Osteocyte (in vitro differentiated cells): ENCODE measurements at places on chromosomes 6 and 20. TPM values are rescaled to one million over a fixed set of nuclear protein-coding genes. Genes with fewer than 3 reads are reported as not detected.

ZNF217 gene
- total RNA-seq, result 44.3 and 47.2 TPM in 2 replicates

- H3K4me3 ChIP-seq, result peak within 1 kb of the TSS; percentile 89
- peaks cover 44% of the 10 kb centered on the region for H3K4me1 ChIP-seq
- DNase-seq, result no peak
- H3K27me3 ChIP-seq, result no peaks in the 10 kb centered on the region
- peak within 1 kb of the TSS; percentile 95 for H3K27ac ChIP-seq
- H3K36me3 ChIP-seq, result peaks cover 7% of the 10 kb centered on the region
Observed at GRCh38 chr6:121435444-121436069, at the start of gene GJA1. Gene GJA1 (plus strand): TSS chr6:121435646. CDS start chr6:121446848, 11,202 bp downstream.

DNA sequence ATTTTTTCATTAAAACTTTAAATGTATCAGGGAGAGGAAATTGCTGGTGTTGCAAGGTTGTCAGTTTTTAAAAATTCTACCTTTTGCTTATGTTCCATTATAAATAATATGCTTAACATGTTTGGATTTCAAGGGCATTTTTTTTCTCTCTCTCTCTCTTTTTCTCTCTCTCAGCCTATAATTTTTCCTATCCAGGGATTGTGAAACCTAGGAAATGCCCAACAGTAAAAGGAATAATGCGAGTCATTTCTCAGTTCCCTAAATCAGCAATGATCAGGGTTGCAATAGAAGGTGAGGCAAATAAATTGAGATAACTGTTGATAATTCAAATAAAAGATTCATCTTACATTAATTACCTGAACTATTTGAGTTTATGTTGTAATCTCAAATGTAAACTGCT lies 53.2 kb upstream of the IFNGR1 start:
- DNase-seq, result no peak
- H3K36me3 ChIP-seq, result no peaks in the 10 kb centered on the region

- no peak overlapping the region for H3K27ac ChIP-seq
- H3K27me3 ChIP-seq, result peaks cover 6% of the 10 kb centered on the region
- no peak for DNase-seq
- H3K36me3 ChIP-seq, result no peaks in the 10 kb centered on the region
Observed at GRCh38 chr6:97705568-97705967, 422.6 kb upstream of the MMS22L start.

DNA sequence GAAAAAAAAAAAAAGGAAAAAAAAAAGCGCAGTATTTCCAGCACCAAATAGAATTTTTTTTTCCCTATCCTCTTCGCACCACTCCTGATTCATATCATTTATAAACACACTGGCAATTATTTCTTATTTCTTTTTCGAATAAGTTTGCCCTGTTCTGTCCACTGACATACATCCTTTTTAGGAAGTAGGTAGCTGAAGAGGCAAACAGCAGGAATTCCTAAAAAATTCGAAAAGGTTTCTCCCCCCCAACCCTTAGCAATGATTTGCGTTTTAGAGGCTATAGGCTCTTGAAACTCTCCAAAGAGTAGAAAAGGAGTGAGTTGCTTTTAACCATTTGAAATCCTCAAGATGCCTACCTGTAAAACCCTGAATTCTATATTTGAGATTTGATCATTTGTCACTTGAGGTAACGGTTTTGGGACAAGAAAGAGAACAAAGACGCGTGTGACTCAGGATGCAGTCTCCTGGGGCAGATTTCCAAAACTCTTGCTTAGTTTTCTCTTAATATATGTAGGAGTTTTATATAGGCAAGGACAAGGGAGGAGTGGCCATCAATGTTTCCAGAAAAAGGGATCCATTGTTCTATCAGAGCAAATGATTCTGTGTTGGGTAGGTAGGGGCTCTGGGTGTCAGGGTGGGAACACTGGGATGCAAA lies 531 bp upstream of the CCN2 start:
- H3K4me1 ChIP-seq, result peaks cover 79% of the 10 kb centered on the region
- no peaks in the 10 kb centered on the region for H3K27me3 ChIP-seq
- H3K27ac ChIP-seq, result peak overlapping the region; percentile 96
- peak overlapping the region; percentile 76 for H3K4me3 ChIP-seq

DNA sequence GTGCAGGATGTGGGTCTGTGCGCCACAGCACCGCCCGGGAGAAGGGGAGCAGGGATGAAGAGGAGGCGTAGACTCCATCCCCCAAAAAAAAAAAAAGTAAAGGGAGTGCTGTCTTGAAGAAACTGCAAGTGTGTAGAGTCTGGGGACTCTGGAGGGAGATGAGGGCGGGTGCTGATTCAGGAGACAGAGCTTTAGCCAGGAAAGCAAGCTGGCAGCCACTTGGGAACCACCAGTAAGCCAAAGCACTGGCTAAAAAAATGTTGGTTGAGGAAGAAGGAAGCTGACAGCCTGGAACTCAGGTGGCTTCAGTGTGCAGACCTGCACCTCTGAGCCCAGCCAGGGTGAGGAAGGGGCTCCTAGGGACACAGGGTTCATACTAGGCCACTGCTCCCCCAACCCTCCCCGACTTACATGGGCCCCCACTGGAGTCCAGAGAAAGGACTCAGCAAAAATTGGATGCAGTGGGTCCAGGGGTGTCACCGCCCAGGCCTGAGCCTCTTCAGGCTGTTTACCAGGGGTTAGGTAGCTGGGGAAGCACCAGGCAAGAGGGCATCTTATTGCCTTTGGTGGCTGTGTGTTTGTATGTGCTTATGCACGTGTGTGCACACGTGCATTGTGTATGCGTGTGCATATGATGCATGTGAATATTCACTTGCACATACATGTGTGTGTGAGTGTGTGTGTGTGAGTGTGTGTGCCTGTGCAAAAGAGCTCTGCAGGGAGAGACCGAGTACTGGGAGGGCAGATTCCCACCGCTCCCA lies 153.5 kb upstream of the MLN start:
- no peaks in the 10 kb centered on the region for H3K36me3 ChIP-seq
- peaks cover 31% of the 10 kb centered on the region for H3K27me3 ChIP-seq
- no peak overlapping the region for H3K27ac ChIP-seq
- DNase-seq, result no peak
- H3K4me3 ChIP-seq, result no peak overlapping the region

CFAP206 gene
- 0.30 and 0.44 TPM in 2 replicates for total RNA-seq

DNA sequence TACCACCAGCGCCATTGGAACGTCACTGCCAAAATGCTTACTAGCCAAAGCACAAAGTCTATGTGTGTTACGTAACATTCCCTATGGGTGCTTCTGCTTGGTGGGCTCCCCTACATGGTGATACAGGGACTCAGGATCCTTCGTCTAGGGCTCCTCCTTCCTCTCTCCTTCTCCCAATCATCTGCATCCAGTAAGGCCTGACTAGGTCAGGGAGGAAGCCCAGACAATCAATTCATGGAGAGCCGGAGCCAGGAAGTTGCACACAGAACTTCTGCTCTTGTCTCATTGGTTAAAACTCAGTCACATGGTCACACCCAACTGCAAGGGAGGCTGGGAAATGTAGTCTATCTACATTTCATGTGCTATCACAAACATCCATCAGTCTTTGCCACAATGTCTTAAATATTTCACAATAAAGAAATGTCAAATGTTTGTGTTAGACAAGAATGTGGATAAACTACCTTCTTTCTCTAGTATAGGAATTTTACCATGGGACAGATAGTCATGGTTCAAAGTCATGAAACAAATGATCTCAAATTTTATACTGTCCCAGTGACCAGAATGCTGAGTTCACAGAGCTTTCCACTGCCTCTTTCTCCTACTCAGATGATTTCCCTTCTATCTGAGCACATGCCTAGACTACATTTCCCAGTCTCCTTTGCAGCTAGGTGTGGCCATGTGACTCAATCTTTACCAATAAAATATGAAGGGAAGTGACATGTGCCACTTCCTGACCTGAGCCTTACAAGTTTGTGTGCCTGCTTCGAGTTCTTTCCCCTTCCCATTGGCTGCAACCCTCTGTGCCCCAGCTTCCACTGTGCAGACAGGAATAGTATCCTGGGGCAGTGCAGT lies 9.3 kb upstream of the KCNK15 start:
- H3K27ac ChIP-seq, result peak overlapping the region; percentile 72
- no peaks in the 10 kb centered on the region for H3K27me3 ChIP-seq
- peak overlapping the region; percentile 9 for H3K4me3 ChIP-seq
- no peak for DNase-seq

FAM83C gene
- total RNA-seq, result not detected in 2 replicates

DNAAF9 gene
- total RNA-seq, result 13.7 and 15.1 TPM in 2 replicates

DNA sequence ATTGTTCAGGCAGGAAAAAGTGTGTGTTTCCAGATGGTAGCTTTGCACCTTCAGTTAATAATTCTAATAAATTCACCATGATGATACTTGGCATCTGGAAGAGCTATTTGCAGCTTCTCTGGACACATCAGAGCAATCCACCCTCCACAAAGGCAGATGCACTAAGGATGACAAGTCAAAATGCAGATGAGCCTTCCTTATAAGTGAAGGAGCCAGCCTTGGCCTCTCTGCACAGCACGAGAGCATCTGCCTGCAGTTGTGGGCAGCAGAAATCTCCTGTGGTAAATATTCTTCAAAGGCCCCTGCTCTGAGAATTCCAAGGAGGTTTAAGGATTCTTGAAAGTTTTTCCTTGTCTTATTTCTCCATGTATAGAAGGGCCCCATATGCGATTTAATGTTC lies 6.9 kb upstream of the POM121L2 start:
- DNase-seq, result no peak
- H3K27ac ChIP-seq, result no peak overlapping the region
- no peak overlapping the region for H3K4me3 ChIP-seq
- H3K36me3 ChIP-seq, result no peaks in the 10 kb centered on the region

OPN5 gene
- total RNA-seq, result not detected in 2 replicates

DNA sequence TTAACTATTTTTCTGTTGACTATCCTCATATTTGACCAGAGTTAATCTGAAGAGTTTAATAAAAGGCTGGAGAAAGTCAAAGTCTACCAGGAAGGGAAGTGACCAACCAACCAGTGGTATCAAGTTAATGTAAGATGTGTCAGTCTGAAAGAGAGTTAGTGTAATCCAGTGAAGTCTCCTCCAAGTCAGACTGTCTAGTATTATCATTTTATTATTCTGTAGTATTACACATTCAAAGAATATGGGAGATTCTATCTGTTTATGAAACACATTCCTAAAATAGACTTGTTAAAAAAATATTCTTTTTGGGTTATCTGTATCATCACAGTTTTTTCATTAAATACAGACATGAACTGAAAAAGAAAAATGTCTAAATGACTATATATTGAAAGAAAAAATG lies 194.4 kb downstream of the BTBD9 start:
- H3K36me3 ChIP-seq, result peaks cover 3% of the 10 kb centered on the region
- no peak for DNase-seq
- peaks cover 4% of the 10 kb centered on the region for H3K4me1 ChIP-seq

OR2H2 gene
- total RNA-seq, result not detected in 2 replicates

DNA sequence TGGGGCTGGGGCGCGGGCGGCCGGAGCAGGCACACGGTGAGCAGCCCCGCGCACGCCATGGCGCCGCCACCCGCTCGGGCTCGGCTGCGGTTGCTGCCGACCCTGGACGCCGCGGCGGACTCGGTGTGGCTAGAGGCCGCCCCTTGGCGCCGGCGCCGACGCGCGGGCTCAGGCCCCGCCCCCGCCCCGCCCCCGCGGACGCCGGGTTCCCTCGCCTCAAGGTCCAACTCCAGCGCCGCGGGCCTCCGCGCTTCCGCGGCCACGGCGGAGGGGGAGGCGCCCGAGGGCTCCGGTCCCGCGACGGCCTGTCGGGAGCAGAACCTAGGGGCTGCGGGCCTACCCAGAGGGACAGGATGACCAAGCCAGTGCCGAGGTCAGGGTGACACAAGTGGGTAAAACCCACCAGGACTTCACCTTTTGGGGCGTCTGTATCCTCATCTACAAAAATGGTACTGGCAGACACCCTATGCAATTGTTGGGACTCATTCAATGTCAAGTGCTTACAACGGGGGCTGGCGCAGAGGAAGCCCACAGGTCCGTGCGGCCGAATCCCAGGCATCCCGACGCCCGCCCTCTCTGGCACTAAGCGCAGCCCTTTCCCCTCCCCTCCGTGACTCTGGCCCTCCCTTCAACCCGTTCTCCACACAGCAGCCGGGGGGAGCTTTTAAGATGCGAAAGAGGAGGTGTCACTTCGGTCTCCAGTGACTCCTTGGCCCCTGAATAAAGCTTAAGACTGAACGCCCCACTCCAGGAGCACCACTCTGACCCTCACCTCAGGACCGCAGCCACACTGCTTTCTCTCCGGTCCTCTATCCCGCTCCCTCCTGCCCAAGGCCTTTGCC lies at the start of gene NECAB3:
TSS of gene NECAB3 (minus strand) at position 135 of the 842 bp plus-strand sequence. CDS start at position 59, 76 bp downstream.
- peaks cover 34% of the 10 kb centered on the region for H3K4me1 ChIP-seq
- H3K27ac ChIP-seq, result peak within 1 kb of the TSS; percentile 71
- no peaks in the 10 kb centered on the region for H3K27me3 ChIP-seq
- H3K4me3 ChIP-seq, result peak within 1 kb of the TSS; percentile 86

- H3K27me3 ChIP-seq, result peaks cover 33% of the 10 kb centered on the region
- H3K4me1 ChIP-seq, result no peaks in the 10 kb centered on the region
- H3K27ac ChIP-seq, result no peak overlapping the region
- no peaks in the 10 kb centered on the region for H3K36me3 ChIP-seq
Observed at GRCh38 chr20:45987108-45987780, 15.2 kb upstream of the ZNF335 start.

HCRTR2 gene
- total RNA-seq, result not detected in 2 replicates

DNA sequence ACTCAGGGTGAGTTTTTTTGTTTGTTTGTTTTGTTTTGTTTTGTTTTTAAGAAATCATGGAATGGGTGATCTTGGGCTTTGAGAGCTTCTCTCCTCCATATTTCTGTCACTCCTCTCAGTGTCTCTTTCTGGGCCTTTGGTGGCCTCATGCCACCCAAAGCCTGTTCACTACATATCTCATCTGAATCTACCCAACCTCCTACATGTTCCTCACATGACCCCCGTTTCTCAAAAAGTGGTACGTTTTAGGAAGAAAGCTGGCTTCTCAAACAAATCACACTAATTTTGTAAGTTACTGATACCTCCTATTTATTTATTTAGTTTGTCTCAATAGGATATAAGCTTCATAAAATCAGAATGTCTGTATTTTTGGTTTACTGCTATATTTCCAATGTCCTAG lies 80.0 kb downstream of the SESN1 start:
- no peak for DNase-seq
- H3K36me3 ChIP-seq, result no peaks in the 10 kb centered on the region
- no peak overlapping the region for H3K4me3 ChIP-seq
- H3K27ac ChIP-seq, result no peak overlapping the region

DNA sequence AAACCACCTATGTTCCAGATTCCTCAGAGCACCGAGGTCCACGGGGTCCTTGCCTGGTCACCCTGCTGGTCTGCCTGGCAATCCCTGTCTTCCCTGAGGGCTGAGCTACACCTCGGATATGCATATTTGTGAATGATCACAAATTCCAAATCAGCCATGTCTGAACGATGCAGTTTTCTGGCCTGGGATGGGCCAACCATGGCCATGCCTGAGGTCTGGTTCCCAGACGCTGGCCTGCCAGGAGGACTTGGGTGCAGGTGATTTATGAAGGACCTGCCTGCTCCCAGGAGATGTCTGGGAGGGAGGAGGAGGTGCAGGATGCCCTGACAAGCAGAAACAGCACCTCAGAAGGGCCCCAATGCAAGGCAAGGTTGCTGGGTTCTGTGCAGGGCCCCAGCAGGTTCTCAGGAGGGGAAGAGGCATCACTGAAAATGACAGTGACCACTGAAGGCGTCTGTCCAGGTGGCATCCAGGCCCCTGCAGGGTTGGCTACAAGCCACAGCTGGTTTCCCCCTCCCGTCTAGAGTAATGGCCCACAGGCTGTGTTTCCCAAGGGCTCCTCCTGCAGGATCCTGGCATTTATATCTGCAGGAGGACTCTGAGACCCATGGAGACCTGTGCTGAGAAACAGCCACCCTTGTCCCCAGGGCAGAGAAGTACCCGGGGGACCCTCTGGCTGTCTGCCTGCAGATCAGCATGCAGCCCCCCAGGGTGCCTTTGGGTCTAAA lies 205.3 kb downstream of the TAF4 start:
- no peaks in the 10 kb centered on the region for H3K36me3 ChIP-seq
- H3K4me3 ChIP-seq, result no peak overlapping the region
- no peaks in the 10 kb centered on the region for H3K4me1 ChIP-seq
- no peak for DNase-seq
- H3K27me3 ChIP-seq, result peaks cover 3% of the 10 kb centered on the region

GRCh38 chr6:628766-629165 lies 28.1 kb downstream of the HUS1B start:
- H3K27me3 ChIP-seq, result no peaks in the 10 kb centered on the region
- H3K36me3 ChIP-seq, result peaks cover 26% of the 10 kb centered on the region
- H3K4me3 ChIP-seq, result no peak overlapping the region
- no peak for DNase-seq
- H3K4me1 ChIP-seq, result peaks cover 38% of the 10 kb centered on the region
